LNCaP clone FGC (cell line): ENCODE measurements at places on chromosomes 2 and 18.
A peak's percentile ranks its signal among the peaks of the same experiment; 100 is the strongest.

GRCh38 chr2:98948956-98949739 lies 13.1 kb upstream of the CRACDL start:
- DNase-seq: peak; percentile 56

GRCh38 chr2:121809607-121810006 lies 54.2 kb downstream of the TSN start:
- no peak for DNase-seq

GRCh38 chr18:37405229-37405628 lies 160.4 kb downstream of the CELF4 start:
- DNase-seq: no peak

- DNase-seq: peak; percentile 80
Observed at GRCh38 chr18:63322908-63323634, 3.5 kb upstream of the BCL2 start.

DNA sequence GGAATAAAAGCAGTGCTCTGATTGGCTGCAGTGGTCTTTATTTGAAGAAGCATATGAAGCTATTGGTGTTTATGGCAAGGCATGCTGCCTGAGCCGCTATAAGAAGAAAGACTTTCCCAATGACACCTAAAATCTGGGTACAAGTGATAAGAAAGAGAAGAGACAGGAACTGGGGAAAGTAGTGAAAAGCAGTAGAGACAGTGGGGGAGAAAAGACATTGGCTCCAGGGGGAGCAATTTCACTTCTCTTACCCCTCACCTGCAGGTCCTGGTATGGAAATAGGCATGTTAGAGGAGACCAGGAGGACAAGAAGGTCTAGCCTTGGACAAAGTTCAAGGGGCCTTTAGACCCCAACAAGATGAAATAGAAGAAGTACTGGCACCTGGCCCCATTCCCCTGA lies 47.1 kb downstream of the PLCL1 start:
- no peak for DNase-seq

DNA sequence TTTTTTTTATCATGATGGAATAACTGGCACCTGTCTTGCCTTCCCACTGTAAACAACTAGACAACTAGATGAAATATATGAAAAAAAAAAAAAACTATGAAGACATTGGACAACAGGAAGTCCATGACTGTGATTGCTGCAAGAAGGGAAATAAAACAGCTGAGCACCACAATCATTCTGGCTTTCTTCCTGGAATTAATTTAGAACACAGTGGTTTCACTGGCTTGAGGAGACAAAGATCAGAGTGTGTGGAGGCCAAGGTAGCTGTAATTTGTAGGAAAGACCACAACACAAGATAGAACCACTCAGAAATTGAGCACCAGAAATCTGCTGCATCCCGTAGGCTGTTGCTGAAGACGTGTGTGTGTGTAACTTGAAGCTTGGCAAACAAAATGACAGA lies 121.1 kb upstream of the PID1 start:
- DNase-seq: no peak

DNA sequence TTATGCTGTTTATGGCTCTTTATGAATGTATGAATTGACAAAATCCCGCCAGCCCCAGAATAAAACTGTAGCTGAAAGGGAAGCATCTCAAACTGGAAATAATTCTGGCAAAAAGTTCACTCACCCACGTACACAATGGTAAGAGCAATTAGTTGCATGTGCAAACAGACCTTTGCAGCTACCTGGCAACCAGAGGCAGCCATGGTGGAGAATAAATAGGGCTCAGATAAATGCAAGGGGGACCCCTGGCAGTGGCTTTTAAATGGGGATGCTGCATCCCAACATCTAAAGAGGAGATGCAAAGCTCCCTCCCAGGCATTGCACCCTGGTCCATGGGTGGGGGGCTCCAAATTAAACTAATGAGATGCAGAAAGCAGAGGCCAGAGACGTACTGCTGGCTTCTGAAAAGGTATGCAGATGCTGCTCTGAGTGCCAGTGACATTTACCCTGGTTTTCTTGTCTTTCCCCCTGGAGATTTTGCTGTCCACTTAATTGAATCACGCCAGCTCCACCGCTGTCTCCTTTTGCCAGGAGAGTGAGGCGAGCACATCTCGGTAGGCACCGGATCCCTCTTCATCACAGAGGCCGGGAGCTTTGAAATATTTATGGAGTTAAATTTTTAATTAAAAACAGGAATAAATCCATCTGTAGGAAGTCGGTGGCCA lies 126.6 kb upstream of the NRP2 start:
- no peak for DNase-seq

DNA sequence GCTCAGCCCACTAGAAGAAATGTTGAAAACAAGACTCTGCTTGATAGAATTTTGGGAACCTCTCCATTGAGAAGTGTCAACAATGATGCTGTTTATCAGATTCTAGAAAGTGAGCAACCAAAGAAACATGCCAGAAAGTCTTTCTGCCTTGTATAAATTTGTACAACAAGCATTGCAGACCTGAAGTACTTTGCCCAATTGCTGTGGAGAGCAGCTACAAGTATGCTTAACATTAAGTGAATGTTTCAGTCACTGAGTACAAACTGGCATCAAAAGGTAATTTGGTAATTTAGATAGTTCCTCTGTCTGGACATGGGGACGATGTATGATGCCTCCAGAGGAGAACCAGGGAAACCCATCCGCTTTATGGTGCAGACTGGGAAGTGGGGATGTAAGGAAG lies 33.4 kb upstream of the SKA1 start:
- DNase-seq: no peak

- no peak for DNase-seq
Observed at GRCh38 chr18:45930963-45931362, 36.2 kb downstream of the EPG5 start.

- DNase-seq: no peak
Observed at GRCh38 chr2:75736276-75736675, 25.6 kb upstream of the GCFC2 start.

GRCh38 chr2:133788386-133788785 lies 220.1 kb upstream of the NCKAP5 start:
- DNase-seq: no peak

DNA sequence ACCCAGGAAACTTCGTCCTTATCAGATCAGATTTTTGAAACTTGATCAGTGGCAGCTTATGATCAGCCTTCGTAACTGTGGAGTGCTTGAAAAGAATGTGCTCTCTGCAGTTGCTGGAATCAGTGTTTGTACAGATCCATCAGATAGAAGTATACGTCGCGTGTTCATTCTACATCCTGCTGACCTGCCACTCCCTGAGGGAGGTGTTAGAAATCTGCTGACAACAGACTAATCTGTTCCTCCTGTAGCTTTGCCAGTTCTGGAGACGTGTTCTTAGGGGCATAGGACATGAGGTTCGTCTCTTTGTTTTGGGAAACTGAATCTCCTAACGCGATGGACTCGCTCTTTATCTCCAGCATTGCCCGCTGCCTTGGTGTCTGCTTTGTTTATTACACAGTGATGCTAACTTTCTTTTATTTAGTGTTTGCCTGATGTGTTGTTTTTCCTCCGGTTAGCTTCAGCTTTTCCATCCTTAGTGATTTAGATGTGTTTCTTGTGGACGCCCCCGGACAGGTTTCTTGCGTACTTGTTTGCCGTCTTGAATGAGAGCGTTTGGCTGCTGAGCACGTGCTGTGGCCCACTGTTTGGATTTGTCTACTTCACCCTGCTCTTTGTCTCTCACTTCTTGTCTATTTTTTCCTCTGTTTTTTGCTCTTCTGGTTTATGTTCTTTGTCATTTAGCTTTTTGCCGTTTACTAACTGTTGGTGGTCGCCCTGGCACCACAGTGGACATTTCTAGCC lies 17.4 kb upstream of the GAL3ST2 start:
- peak; percentile 46 for DNase-seq

DNA sequence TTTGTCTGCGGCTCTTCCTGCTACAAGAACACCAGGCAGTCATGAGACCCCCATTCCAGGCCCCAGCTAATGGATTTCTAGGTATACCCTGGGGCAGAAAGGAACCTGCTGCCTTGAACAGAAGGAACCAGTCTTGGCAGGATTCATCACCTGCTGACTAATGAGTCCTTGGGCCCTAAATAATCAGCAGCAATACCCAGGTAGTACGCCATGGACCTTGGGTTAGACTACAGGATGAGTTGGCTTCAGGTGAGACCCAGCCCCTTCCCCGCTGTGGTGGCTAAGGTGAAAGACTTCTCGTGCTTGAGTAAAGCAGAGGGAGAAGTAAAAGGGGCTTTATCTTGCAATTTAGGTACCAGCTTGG lies 105.0 kb downstream of the SPIRE1 start:
- no peak for DNase-seq

- DNase-seq: no peak
Observed at GRCh38 chr2:232898592-232899543, 28.8 kb downstream of the SNORC start.

DNA sequence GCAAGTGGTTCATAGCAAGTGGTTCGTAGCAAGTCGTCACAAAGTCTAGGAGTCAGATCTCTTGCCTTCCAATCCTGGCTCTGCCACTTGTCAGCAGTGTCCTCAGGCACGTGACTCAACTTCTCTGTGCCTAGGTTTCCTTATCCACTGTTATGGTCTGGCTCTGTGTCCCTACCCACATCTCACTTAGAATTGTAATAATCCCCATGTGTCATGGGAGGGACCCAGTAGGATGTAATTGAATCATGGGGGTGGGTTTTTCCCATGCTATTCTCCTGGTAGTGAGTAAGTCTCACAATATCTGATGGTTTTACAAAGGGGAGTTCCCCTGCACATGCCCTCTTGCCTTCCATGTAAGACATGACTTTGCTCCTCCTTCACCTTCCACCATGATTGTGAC lies 51.8 kb upstream of the AP1S3 start:
- no peak for DNase-seq

- no peak for DNase-seq
Observed at GRCh38 chr2:119434664-119435063, 3.0 kb downstream of the TMEM37 start.

- no peak for DNase-seq
Observed at GRCh38 chr2:64179582-64180321, 35.5 kb upstream of the PELI1 start.

DNA sequence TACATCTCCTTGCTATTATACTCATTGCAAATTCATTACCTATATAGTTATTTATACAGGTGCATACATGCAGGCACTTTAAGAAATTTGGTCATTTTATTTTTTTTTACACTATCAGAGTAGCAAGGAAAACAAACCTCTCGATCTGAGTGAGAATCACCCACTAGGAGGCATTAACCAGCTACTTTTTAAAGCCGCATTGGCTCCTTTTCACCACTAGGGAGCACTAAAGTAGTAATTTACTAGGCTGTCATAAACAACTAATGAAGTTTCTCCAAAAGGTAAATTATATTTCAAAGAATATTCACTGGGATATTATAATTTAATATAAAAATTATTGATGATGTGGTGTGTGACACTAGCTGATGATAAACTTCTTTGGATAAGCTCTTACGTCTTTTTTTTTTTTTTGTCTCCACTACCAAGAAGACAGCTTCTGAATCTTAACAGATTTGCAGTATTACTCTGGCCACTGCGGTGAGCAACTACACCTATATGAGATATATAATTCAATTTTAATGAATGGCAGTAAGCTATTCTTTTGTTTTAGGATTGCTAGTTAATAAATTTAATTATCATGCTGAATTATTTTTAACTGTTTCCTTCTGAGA lies 101.9 kb downstream of the NOL4 start:
- peak; percentile 26 for DNase-seq

DNA sequence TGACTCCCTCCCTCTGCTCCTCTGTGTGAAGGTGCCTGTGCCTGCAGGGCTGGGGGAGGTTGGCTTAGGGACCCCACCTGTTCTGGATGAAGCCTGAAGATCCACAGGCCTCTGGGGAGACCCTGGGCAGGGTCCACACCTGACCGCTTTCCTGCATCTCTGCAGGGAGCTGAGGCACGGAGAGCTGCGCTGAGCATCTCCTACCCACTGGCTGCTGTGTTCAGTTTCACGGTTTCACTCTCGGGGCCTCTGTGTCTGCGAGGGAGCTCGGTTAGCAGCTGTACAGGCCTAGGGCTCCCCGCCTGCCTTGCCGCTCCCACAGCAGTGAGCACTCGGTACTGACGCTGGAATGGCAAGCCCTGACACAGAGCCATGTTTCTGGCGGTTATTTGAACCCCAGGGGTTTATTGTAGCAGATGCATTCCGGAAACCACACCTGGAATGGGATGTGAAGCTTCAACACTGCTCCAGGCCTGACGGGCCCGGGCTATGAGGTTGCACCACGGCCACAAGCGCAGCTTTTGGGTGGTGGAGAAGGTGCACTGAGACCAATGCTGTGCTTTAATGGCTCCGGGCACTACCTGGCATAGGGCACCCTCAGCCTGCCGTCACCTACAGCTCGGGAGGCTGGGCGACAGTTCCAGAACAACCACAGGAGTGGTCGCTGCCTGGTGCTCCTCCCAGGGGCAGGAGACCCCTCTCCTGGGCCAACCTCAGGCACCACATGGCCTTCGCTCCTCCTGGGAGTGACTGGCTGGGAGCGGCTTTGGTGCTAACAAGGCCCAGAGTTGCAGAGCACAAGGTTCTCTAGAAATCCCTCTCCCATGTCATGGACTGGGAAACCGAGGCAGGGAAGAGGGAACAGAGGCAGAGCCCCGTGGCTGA lies 257.9 kb downstream of the NDUFA10 start:
- DNase-seq: no peak

- DNase-seq: no peak
Observed at GRCh38 chr18:3715231-3716080, 265.5 kb downstream of the TGIF1 start.

DNA sequence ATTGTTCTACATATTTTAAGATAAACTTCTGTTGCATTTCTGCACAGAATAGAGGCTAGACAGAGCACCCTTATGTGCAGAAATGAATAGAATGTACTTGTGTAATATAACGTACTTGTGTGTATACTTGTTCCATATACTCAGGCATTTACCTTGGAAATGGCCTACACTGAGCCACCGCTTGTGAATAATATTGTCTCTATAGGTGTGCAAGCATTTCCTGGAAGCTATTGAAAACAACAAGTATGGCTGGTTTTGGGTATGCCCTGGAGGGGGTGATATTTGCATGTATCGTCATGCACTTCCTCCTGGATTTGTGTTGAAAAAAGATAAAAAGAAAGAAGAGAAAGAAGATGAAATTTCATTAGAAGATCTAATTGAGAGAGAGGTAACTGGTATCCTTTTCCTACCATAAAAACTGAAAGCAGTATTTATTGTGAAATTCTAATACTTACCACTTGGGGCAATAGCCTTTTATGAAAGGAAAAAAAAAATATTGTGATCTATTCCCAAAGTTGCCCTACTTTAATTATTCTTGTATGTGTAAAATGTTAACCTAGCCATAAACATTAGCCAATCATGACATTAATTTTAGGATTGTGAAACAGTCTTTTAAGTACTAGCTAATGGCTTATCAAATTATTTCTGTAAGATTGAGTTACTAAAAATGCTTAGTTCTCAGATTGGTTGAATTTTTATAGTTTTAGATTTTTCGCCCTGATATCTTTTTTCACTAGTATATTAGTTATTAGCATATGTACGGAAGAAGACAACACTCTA lies 18.0 kb downstream of the ZC3H15 start:
- no peak for DNase-seq

- no peak for DNase-seq
Observed at GRCh38 chr2:20313659-20314058, 37.0 kb downstream of the PUM2 start.

DNA sequence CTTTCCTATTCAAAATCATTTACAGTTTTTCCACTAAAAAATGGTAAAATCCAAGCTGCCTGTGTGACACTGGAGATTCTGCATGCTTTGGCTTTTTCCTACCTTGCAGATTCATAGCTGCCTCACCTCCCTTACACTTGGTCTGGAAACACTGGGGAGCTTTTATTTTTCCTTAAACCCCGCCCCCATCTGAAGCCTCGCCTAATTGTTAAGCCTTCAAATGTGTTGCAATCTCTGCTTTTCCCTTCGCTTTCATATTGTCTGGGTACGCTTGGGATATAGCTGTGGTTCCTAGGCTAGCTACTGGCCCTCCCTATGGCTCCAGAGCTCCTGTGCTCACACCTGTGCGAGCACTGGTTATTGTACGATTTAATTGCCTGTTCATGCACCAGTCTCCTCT lies 942.4 kb upstream of the GYPC start:
- DNase-seq: no peak
